Ecto neural progenitor cell (in vitro differentiated cells): ENCODE measurements at places on chromosomes 11 and 22.

- no peak for DNase-seq
These were observed 14.4 kb downstream of the DNAJB13 start for GRCh38 chr11:73965076-73965763.

GRCh38 chr11:11577932-11578911, 43.6 kb downstream of the GALNT18 start:
- DNase-seq, result peak; percentile 37

DNA sequence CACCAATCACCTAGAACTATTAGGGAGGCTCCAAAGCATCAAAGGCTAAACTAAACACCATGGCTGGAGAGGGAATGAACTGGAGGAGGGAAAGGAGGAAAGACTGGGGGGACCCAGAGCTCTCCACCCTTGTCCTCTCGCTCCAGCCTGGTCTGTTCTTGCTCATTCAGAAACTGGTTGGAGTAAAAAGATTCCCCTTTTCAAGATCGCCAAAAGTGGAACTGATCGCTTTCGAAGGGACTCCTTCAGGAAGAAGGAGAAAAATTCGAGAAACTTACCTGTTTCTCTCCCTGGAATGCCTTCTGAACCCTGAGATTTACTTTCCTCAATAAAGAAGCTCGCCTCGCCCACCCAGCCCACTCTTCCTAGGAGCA, 46.9 kb downstream of the OR4D9 start:
- peak; percentile 43 for DNase-seq

GRCh38 chr22:20524004-20524481, 16.6 kb downstream of the MED15 start:
- DNase-seq, result no peak

GRCh38 chr22:48701296-48702030, 1126.2 kb downstream of the BRD1 start:
- DNase-seq, result no peak

GRCh38 chr11:3939211-3939610, 83.7 kb downstream of the STIM1 start:
- no peak for DNase-seq

- DNase-seq, result no peak
These were observed 17.8 kb downstream of the NAGA start for GRCh38 chr22:42052765-42053164.

- DNase-seq, result no peak
These were observed 16.9 kb downstream of the SAAL1 start for GRCh38 chr11:18088966-18089365.

GRCh38 chr11:5291207-5291838, 10.4 kb downstream of the OR51B4 start:
- no peak for DNase-seq

DNA sequence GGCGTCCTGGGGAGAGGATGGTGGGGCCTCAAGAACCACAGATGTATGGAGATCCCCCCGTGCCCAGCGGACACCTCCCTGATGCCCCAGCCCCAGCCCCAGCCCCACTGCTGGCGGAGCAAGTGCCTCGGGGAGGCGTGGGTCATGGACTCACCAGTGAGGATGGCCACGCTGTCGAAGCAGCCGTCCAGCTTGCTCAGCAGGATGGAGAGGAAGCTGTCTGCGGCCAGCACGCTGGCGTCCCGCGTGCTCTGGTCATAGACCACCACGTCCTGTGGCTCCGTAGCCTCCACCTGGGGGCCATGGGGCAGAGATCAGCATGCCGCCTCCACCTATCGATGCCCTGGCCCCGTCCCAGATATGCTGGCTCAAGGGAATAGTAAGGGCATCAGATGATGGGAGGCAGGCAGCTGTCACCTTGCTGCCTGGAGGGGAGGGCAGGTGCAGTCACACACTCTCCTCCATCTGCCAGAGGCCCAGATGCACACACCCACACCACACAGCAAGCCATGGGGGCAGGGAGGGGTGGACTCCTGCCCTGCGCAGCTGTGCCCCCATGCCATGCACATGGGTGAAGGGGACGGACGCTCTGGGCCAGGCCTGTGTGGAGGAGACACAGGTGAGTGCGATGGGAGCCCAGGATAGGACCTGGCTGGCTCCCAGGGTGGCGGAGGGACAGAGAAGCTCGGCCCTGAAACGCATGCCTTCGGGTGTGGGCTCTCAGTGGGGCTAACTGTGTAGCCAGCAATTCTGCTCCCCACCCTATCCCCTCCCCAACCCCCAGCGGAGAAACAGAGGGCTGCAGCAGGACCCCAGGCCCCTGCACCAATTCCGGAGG, 8.2 kb downstream of the DUSP8 start:
- DNase-seq, result peak; percentile 43

DNA sequence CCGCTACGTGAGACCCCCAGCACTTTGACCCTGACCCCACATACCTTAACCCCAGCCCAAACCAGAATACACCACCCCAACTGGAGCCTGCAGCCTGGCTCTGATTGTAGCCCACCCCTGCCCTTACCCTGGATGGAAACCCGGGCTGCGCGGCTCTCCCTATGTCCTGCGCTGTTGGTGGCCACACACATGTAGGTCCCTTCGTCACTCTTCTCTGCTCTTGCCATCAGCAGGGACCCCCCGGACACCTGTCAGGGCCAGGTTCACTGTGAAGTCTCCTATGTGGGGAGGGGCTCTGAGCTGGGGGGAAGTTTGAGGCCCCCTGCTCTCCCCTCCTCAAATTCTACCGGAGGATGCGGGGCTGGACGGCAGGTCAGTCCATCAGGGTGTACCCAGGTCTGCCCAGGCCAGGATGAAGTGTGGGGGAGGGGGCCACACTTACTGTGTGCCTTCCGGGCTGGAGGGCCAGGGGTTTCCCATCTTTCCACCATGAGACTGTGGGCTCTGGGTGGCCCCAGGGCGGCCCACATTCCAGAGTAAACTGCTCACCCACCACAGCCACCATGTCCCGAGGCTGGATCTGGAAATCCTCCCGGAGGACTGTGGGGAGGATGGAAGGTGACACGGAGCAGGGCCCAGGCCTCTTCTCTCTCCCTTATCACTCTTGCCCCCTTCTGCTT, 1.5 kb downstream of the ROBO4 start:
- DNase-seq, result peak; percentile 43

GRCh38 chr11:127939000-127939399, 648.4 kb downstream of the ETS1 start:
- no peak for DNase-seq

GRCh38 chr22:36510384-36510783, 3.5 kb upstream of the FOXRED2 start:
- DNase-seq, result no peak

DNA sequence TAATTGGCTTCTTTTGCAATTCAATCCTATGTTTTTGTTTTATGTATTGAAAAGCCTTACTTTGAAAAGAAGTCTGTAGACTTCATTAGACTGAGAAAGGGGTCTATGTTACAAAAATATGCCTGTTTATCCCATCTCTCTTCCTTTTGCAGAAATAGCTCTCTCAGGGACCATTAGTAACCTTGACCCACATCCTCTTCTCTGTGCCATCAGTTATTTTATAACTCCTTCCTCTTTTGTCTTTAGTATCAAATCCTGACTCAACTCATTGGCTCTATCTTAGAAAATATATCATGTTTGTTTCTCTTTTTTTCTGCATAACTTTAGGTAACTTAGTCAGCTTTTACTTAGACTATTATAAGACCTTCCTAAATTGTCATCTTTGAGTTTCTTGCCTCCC, 20.3 kb downstream of the ZC3H12C start:
- no peak for DNase-seq

GRCh38 chr11:62575837-62576236, 2.1 kb upstream of the EEF1G start:
- no peak for DNase-seq
